ENCODE measurements at places on chromosomes 6 and 20.

DNA sequence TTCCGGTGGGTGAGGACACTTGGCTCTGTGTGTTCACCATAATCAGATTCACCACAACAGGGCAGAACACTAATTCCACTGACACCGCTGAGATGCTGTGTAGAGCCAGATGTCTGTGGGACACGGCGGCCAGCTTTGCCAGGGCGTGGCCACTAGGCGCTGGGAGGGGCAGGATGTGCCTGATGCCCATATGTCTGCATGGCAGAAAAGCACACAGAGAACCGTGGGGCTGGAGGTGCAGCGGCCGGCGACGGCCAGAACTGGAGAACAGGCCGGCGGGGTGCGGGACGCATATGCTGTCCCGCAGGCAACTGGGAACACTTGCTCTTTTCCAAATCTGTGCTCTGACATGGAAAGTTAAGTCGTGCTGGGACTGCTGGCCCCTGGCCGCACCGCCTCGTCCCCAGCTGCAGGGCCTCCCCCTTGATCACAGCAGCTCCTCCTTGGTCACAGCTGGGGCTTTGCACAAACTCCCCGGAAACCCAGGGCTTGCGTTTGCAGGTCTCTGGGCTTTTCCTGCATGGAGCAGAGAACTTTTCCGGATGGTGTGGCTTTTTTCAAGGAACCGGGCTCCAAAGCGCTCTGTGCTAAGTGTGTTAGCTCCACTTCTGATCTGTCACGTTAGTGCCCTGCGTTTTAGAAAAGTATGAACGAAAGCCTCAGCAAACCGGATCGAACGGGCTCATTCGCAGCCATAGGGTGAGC, 31.1 kb downstream of the NTSR1 start:
- DNase-seq: no peak

GRCh38 chr6:45896783-45897441, 118.7 kb downstream of the CLIC5 start:
- no peak for DNase-seq

- DNase-seq: no peak
These were observed 230.1 kb downstream of the PREX1 start for GRCh38 chr20:48597521-48598302.

GRCh38 chr20:32385541-32385940, 27.4 kb downstream of the ASXL1 start:
- DNase-seq: no peak

GRCh38 chr6:142726616-142727015, 218.4 kb downstream of the HIVEP2 start:
- DNase-seq: no peak

Data from coronary artery (tissue), 2 donors.